ENCODE measurements at places on chromosomes 7 and 10.

GRCh38 chr7:285731-286130, 4.2 kb upstream of the FOXL3 start:
- no peak overlapping the region for H3K4me3 ChIP-seq
- DNase-seq = no peak
- H3K27ac ChIP-seq = no peak overlapping the region
- peaks cover 18% of the 10 kb centered on the region for H3K4me1 ChIP-seq
- H3K36me3 ChIP-seq = no peaks in the 10 kb centered on the region
- peaks cover 27% of the 10 kb centered on the region for H3K27me3 ChIP-seq

DNA sequence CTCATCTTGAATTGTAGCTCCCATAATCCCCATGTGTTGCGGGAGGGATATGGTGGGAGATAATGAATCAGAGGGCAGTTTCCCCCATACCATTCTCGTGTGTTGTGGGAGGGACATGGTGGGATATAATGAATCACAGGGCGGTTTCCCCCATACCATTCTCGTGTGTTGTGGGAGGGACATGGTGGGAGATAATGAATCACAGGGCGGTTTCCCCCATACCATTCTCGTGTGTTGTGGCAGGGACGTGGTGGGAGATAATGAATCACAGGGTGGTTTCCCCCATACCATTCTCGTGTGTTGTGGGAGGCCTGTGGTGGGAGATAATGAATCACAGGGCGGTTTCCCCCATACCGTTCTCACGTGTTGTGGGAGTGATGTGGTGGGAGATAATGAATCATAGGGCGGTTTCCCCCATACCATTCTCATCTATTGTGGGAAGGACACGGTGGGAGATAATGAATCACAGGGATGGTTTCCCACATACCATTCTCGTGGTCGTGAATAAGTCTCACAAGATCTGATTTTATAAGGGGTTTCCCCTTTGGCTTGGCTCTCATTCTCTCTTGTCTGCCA, 271.0 kb downstream of the MAD1L1 start:
- no peaks in the 10 kb centered on the region for H3K27me3 ChIP-seq
- DNase-seq = no peak
- no peak overlapping the region for H3K4me3 ChIP-seq
- no peaks in the 10 kb centered on the region for H3K4me1 ChIP-seq
- peaks cover 16% of the 10 kb centered on the region for H3K36me3 ChIP-seq
- H3K27ac ChIP-seq = no peak overlapping the region

DNA sequence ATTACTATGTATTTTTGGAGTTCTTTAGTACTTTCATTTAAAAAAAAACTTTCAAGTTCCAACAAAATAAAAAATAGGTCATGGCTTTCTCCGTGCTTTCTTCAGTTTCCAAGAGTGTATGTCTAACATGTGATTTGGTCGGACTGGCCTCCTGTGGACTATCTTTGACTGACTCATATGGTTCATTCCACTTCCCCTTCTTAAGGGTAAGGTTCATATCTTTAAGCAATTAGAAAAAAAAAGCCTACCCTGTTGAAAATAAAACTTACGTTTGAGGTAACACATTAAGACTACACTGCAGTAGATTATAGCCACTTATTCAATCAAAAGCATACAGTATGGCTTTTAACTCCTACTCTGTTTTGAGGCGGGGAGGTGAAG, 112.8 kb upstream of the AHR start:
- H3K27ac ChIP-seq = no peak overlapping the region
- H3K4me1 ChIP-seq = no peaks in the 10 kb centered on the region
- DNase-seq = no peak

- H3K27ac ChIP-seq = no peak overlapping the region
- no peak for DNase-seq
- H3K4me3 ChIP-seq = no peak overlapping the region
Measured at GRCh38 chr10:101997803-101998202, 58.2 kb downstream of the ARMH3 start.

GRCh38 chr10:2618690-2619089, 448.7 kb upstream of the PFKP start:
- H3K27ac ChIP-seq = no peak overlapping the region
- DNase-seq = no peak
- H3K4me3 ChIP-seq = no peak overlapping the region
- H3K36me3 ChIP-seq = no peaks in the 10 kb centered on the region
- H3K27me3 ChIP-seq = no peaks in the 10 kb centered on the region

DNA sequence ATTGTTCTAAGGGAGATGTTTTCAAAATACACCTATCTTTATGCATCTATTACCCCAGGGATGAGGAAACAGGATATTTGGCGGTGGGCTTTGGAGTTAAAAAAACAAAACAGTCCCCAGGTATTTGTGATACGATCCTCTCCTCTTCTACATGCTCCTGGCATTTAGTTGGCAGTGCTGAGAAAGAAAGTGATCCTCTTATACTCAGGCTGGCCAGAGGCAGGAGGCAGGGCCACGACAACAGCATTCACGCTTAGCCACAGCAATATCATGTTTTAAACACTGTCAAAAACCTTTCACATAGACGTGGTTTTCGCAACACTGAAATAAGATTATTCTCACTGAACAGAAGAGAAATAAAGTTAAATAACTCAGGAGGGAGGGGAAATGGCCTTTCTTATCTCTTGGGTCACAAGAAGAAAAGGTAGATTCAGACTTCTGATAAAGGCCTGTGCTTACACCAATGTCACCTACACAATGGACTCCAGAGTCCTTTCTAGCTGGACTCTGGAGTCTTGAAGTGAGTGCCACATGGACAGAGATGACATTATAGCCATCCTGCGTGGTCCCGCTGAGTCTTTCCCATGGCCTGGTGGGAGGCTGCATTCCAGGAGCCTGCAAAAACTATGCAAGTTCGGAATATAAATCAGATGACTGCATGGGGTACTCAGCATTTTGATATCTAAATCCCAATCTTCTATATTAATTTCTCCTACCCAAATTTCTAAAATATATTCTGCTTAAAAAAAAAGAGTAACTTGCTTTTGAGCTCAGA, 88.7 kb downstream of the PIP4K2A start:
- no peak overlapping the region for H3K4me3 ChIP-seq
- no peaks in the 10 kb centered on the region for H3K27me3 ChIP-seq
- H3K4me1 ChIP-seq = peaks cover 70% of the 10 kb centered on the region
- no peak for DNase-seq
- H3K27ac ChIP-seq = no peak overlapping the region

GRCh38 chr10:63521416-63522276, 445 bp downstream of the REEP3 start:
- H3K4me1 ChIP-seq = peaks cover 69% of the 10 kb centered on the region
- H3K36me3 ChIP-seq = no peaks in the 10 kb centered on the region
- peak overlapping the region; percentile 100 for H3K27ac ChIP-seq
- no peak for DNase-seq
- H3K27me3 ChIP-seq = no peaks in the 10 kb centered on the region
- H3K4me3 ChIP-seq = peak overlapping the region; percentile 81

DNA sequence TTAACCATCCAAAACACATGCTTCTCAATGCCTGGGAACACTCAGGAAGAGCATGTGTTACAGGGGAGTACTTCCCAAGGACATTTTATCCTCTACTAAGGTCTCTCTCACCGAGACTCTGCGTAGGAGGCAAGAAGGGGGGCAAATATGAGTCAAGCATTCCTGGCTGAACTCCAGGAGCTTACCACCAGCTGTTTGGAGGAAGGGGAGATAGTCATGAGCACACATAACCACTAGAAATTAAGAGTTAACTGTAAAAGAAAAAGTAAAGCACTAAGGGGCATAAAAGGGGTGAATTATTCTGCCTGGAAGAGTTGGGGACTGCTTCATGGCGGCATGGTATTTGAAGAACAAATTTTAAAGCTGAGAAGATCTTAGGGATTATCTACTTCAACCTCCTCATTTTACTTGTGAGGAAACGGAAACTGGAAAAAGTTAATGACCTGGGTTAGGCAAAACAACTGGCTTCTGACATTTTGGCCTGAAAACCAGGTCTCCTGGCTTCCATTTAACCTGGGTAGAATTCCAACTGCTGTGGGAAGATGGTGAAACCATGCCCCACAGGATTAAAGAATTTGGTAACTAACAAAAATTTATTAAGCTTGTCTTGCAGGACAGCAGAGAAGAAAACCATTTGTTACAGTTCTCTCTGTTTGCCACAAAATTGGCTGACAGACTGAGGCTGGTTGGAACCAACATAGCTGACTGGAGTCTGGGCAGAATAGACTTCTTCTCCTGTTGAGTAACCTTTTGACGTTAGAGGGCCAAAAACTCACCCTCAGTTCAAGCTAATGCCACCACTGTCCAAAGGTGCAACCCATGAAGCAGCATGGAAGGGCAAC, 85.5 kb downstream of the SLC25A13 start:
- H3K27me3 ChIP-seq = no peaks in the 10 kb centered on the region
- peaks cover 10% of the 10 kb centered on the region for H3K36me3 ChIP-seq
- peak overlapping the region; percentile 56 for H3K27ac ChIP-seq
- peaks cover 30% of the 10 kb centered on the region for H3K4me1 ChIP-seq
- no peak overlapping the region for H3K4me3 ChIP-seq

GRCh38 chr7:45174328-45174610, 16.7 kb downstream of the RAMP3 start:
- H3K27ac ChIP-seq = no peak overlapping the region
- H3K27me3 ChIP-seq = no peaks in the 10 kb centered on the region
- H3K4me3 ChIP-seq = no peak overlapping the region
- no peaks in the 10 kb centered on the region for H3K4me1 ChIP-seq
- DNase-seq = no peak

DNA sequence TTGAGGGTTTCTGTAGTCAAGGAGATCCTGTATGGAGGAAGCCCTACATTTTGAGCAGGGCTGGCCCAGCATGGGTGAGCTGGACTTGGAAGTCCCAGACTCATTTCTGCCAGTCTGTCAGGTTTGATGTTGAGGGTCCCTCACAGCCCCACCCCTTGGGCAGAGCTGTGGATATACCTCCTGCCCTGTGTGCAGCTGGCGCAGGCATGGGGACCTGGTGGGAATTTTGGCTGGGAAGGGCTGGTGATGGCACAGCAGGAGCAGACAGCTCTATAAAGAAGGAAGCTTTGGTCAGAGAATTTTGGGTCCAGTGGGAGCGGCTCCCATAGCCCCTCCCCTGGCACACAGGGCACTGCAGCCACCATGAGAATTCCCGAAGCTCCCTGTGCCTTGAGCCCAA, 482.6 kb downstream of the RPS24 start:
- no peaks in the 10 kb centered on the region for H3K27me3 ChIP-seq
- DNase-seq = no peak
- H3K27ac ChIP-seq = peak overlapping the region; percentile 80
- H3K4me3 ChIP-seq = no peak overlapping the region
- no peaks in the 10 kb centered on the region for H3K36me3 ChIP-seq

GRCh38 chr10:71679425-71679824, 40.2 kb downstream of the C10orf105 start:
- H3K36me3 ChIP-seq = peaks cover 27% of the 10 kb centered on the region
- no peak overlapping the region for H3K27ac ChIP-seq
- no peak for DNase-seq
- H3K27me3 ChIP-seq = no peaks in the 10 kb centered on the region
- no peak overlapping the region for H3K4me3 ChIP-seq

DNA sequence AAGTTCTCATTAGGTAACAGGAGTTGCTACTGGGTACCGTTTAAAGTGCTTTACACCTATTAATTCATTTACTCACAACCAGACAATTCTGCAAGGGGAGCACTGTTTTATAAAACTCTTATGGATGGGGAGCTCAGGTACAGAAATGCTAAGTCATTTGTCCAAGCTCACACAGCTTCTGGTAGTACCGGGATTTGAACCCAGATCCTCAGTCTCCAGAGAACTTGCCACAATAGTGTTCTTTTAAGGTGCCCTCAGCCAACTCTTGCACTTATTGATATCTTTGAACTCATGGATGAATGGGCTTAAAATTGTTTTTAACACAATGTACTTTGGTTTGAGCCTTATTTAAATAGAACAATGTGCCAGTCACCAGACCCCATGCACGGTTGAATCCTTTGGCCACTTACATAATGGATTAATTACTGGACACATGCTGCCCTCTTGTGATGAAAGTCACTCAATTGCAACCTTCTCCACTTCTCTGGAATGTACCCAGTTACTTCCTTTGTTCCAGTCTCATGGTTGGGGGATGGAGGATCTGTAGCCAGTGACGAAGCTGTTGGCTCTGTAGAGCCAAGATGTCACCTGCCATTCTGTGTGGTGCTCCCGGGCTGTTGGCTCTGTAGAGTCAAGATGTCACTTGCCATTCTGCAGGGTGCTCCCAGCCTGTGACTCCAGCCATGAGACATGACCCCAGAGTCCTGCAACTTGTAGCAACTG, 65.6 kb downstream of the NOD1 start:
- peak; percentile 91 for DNase-seq
- no peaks in the 10 kb centered on the region for H3K4me1 ChIP-seq
- H3K36me3 ChIP-seq = no peaks in the 10 kb centered on the region
- H3K4me3 ChIP-seq = no peak overlapping the region
- no peak overlapping the region for H3K27ac ChIP-seq

- no peaks in the 10 kb centered on the region for H3K36me3 ChIP-seq
- no peaks in the 10 kb centered on the region for H3K4me1 ChIP-seq
- no peaks in the 10 kb centered on the region for H3K27me3 ChIP-seq
- no peak overlapping the region for H3K27ac ChIP-seq
- DNase-seq = no peak
Measured at GRCh38 chr7:76133164-76133775, 68.4 kb upstream of the SRRM3 start.

DNA sequence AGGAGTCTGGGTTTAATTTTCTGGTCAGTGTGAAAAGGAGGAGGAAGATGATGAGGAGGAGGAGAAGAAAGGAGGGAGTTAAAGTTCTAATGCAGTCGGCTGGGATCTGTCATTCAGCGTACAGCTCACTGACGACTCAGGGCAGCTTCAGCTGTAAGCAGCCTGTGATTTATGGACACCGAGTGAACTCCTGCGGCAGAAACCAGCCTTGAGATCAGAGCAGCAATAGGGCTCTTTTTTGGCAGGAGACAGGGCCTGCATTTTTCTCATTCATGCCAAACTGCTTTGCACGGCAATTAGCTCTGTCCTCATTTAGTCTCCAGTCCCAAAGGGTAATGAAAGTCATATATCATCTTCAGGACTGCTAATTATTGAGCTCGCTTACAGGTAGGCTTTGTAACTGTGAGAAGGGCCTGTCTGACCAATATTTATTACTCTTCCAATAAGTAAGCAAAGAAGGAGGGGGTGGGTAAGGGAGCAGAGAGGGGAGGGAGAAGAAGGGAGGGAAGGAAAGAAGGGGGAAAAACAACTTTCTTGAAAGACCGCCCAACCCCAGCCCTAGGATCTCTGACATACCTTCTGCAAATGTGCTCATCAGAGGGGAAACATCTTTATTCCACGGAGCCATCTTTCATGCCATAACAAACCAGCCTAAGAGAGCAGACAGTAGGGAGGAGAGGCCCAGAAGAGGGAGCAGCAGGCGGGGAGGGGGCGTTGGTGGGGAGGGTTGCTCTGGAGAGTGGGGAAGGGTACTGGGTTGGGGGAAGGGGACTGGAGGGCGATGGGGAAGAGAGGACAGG, 48.1 kb upstream of the COMTD1 start:
- no peak overlapping the region for H3K4me3 ChIP-seq
- peak overlapping the region; percentile 44 for H3K27ac ChIP-seq
- peak; percentile 74 for DNase-seq
- no peaks in the 10 kb centered on the region for H3K27me3 ChIP-seq
- H3K36me3 ChIP-seq = no peaks in the 10 kb centered on the region

- peaks cover 14% of the 10 kb centered on the region for H3K4me1 ChIP-seq
- no peaks in the 10 kb centered on the region for H3K27me3 ChIP-seq
- no peak overlapping the region for H3K27ac ChIP-seq
- no peak for DNase-seq
- H3K4me3 ChIP-seq = no peak overlapping the region
- H3K36me3 ChIP-seq = no peaks in the 10 kb centered on the region
Measured at GRCh38 chr10:131396121-131397050, 84.9 kb upstream of the TCERG1L start.
